ENCODE measurements at places on chromosomes 7 and 10. TPM values are rescaled to one million over a fixed set of nuclear protein-coding genes. Genes with fewer than 3 reads are reported as not detected.

- no peak for DNase-seq
Measured at GRCh38 chr10:4453276-4453675, 372.7 kb upstream of the AKR1E2 start.

DNA sequence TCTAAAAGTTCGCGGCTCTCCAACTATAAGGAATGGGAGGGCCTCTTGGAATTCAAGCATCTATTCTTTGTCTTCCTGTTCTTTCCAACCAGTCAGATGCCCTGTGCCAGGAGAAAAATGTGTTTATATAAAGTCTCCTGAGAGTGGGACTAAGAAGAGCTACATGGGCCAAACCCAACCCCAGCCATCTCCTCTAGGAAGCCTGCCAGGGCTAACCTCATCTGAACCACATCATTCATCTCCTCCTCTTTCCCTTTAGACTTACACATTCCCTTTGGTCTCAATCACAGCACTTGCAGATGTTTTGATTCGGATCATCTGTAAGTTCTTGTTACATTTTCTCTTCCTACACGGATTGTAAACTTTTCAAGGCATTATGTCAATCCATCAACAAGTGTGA lies 62.6 kb downstream of the DOCK4 start:
- no peak for DNase-seq

DNA sequence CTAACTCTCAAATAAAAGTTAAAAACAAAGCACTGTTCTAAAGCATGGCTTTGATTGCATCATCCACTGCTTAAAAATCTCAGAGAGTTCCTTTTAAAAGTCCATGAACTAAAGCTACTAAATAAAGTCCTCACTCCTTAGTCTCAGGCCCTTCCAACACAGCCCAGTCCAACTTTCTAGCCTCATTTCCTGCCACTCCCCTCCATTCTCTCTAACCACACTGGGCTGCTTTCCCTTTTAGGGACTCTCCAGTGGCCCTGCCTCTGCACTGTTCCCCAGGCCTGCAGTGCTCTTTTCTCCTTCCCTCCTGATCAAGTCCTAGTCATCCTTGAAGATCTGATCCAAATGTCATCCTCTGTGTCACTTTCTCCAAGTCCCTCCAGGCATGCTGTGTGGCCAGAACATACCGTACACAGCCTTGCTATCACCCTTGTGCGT lies 56.9 kb upstream of the PPP1R3C start:
- DNase-seq: no peak

GRCh38 chr10:43068471-43069210 lies 8.2 kb upstream of the RET start:
- DNase-seq: no peak

DNA sequence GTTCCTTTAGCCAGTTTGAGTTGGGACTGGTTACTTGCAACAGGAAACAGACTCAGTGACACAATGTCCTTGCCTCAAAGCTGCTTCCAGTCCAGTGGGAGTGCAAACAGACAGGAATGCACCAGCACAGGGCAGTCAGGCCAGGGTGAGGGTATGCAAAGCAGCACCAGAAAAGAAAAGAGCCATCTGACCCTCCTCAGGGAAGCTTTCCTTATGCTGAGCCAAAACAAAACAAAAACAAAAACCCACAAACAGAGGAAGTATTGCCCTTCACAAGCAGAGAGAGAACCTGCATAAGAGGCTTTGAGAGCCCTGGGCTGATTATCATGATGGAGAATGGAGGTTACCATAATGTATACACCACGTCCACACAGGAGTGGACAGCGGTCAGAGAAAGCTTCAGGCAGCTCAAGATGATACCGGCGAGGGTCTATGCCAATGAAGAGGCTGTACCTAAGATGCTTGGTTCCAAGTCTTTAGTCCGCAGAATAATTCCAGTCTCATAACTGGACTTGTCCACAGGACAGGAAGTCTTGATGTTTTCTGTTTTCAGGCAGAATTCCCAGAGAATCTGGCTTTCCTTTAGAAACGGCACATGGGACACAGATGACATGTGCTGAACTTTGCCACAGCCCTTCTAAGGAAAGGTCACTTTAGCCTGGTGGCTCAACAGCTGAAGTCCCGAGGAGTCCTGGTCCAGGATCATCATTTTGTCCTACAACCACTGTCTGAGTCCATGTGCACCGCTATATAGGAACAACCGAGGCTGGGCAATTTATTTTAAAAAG lies 263.3 kb downstream of the TNS3 start:
- DNase-seq: no peak

DNA sequence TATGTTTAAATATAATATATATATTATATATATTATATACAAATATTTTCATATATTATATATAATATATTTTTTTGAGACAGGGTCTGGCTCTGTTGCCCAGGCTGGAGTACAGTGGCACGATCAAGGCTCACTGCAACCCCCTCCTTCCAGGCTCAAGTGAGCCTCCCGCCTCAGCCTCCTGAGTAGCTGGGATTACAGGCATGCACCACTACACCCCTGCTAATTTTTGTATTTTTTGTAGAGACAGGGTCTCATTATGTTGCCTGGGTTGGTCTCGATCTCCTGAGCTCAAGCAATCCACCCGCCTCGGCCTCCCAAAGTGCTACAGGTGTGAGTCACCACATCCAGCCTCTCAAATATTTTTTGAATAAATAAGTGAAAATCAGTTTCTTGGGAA lies 215.5 kb downstream of the GATA3 start:
- DNase-seq: no peak

GRCh38 chr10:67722113-67722512 lies 26.1 kb upstream of the CTNNA3 start:
- DNase-seq: no peak

- DNase-seq: no peak
Measured at GRCh38 chr10:50544857-50545429, 78.8 kb downstream of the SGMS1 start.

DNA sequence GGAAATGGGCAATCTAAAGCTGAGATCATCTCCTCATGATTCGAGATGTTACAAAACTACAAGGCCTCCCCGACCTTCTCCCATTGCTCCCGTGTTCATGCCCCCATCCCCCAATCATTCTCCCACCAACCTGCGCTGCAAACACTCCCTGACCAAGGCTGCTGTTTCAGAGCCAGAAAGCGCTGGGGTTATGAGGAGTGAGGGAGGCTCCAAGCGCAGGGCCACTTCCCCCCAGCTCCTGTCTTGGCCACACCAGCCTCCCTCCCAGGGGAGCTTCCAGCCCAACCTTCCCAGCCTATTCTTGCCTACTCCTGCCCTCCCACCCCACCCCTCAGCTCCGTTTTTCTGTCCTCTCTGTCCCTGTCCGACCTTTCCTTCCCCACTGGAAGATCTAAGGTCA lies 14.7 kb upstream of the NODAL start:
- DNase-seq: no peak

DNA sequence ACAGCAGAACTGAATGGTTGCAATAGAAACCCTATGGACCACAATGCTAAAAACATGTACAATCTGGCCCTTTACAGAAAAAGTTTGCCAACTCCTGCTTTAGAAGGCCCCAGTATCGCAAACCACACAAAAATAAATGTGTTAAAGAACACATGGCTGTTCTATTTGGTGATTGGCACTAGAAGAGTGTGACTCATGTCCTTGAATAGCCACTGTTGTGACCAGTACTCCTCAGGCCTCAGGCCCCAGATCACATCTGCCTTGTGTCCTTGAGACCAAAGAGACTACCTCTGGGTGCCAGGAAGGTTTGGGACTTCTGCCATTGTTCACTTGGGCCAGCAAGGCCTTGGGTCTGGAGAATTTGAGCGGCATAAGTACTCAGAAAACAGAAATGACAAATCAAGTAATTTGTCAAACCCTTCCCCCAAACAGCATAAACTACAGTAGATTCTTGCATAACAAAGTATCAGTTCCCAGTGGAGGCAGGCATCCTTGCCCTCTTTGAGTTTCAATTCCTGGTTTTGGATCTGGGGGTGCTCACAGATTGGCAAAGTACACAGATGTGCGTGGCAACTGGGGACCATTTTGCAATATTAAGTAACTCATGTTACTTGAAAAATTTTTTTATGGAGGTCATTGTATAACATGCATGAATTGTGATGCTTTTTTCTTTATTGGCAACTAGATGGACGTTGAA lies 50.2 kb downstream of the MTURN start:
- no peak for DNase-seq

DNA sequence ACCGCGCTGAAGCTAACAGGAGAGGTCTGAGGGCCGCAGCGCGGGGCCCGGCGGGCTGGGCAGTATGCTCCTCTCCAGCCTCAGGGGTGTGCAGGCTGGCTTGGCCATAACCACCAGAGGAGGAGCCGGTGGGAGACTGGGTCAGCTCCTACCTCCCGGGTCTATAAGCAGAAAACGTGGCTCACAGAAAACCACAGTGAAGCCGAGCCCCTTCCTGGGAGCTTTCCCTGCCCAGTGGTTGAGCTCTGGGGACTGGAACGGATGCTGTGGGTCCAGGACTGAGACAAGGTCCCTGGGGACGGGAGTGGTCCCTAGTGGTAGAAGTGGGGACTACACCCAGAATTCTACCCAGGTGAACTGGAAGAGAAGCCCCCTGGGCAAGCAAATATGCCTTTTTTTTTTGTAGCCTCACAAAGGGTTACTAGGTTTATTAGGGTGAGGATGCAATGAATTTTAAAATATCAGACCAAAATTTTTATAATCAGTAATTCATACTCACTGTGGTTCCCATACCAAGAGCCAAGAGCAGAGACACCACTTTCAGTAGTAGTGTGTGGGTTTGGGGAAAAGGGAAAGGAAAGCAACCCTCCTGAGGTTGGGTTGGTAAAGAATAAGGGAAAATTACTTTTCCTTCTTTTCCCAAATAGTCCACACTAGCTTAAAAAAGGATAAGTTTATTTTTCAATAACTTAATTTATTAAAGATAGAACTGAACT lies 67.9 kb upstream of the PRKCQ start:
- DNase-seq: no peak

GRCh38 chr7:79882922-79883321 lies 251.7 kb upstream of the GNAI1 start:
- DNase-seq: no peak

GRCh38 chr7:157664034-157664433 lies 327.2 kb downstream of the DNAJB6 start:
- no peak for DNase-seq

GRCh38 chr10:3570855-3571266 lies 214.1 kb downstream of the KLF6 start:
- no peak for DNase-seq

- no peak for DNase-seq
Measured at GRCh38 chr10:73183667-73184281, 15.9 kb downstream of the FAM149B1 start.

- no peak for DNase-seq
Measured at GRCh38 chr10:49089152-49089551, 26.2 kb downstream of the VSTM4 start.

GRCh38 chr10:76422769-76423168 lies 991.3 kb downstream of the LRMDA start:
- no peak for DNase-seq

GRCh38 chr7:44787041-44787440 lies 9.4 kb upstream of the PPIA start:
- no peak for DNase-seq

GRCh38 chr7:35680403-35681013 lies 14.4 kb downstream of the HERPUD2 start:
- DNase-seq: no peak

GRCh38 chr10:25778646-25779045 lies 155.4 kb upstream of the MYO3A start:
- no peak for DNase-seq

DNA sequence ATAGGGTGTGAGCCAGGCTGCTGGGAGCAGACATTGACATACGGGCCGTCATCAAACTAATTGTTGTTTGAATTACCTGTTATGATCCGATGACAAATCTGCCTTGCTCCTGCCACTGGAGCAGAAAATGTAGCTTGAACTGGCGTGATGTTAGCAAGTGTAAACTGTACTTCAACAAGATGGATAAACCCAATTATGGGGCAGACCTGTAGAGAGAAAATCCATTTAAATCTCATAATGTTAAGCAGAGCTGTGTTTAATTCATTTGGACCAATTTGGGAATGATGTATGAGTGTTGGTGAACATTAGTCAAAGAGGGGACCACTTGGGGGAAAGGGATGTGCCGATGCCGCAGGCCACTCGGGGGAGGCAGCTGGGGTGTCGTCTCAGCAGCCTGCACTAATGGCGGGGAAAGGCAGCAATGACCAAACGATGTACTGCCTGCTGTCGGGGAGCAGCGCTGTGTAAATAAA lies 27.4 kb downstream of the TCF7L2 start:
- DNase-seq: no peak

- DNase-seq: no peak
Measured at GRCh38 chr10:31263903-31264302, 55.1 kb upstream of the ZEB1 start.

DNA sequence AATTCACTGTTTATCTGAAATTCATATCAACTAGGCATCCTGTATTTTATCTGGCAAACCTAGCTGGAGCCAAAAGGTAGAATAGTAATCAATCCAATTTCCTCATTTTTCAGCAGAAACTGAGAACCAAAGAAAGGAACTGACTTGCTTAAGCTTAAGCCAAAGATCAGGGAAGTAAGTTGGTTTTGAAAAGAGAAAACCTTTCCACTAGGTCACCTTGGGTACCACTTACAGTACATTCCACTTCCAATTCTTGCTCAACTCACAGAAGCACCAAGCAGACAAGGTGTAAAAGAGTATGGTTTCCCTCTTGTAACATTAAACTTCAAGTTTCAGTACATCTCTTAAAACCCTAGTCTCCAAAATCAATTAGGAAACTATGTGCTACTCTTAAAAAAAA lies 79.6 kb downstream of the ZFAND4 start:
- no peak for DNase-seq

DNA sequence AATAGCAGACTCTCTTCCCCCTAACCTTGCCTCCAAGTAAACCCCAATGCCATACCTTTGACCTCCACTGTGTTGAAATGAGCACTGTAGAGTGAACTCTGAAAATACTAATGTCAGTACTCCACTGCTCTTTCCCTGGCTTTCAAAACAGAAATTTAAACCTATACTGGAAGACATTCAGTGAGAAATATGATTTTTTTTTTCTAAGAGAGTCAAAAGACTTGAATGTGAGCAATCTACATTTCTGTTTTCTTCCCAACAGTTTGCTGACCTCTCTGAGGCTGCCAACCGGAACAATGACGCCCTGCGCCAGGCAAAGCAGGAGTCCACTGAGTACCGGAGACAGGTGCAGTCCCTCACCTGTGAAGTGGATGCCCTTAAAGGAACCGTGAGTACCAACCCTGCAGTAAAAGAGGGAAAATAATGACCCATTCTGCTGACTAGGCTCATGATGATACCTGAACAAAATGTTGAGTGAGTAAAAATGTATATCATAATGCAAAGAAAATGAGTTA lies 6.4 kb downstream of the VIM start:
- no peak for DNase-seq

DNA sequence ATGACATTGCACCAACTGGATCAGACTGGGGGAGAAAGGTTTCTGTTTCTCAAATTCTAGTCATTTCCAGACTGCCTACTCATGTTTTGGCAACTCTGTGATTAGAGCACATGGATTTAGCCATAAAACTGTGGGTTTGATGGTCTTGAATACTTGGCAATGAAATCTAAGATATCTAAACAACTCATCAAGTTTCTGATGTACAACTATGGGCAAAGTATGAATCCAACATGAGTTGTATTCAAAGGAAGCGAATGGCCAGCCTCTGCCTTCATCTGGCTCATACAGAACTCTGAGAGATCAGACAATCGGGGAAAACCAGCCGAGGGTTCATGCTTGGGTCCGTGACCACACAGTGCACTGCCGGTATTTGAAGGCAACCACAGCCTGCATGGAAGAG lies 144.3 kb downstream of the ADAM12 start:
- DNase-seq: no peak

Gene NXPH1
- total RNA-seq: 0.28 TPM

Gene GIMAP4
- total RNA-seq: 116 TPM

Gene PRKG1
- total RNA-seq: 32.4 TPM

Gene IGF2BP3
- total RNA-seq: not detected

Gene ECHDC3
- 7.9 TPM for total RNA-seq

Gene LLCFC1
- total RNA-seq: not detected

Gene SLC18A2
- 0.26 TPM for total RNA-seq

All from uterus (tissue), 4 donors.